ENCODE measurements at places on chromosomes 6 and 20. TPM values are rescaled to one million over a fixed set of nuclear protein-coding genes. Genes with fewer than 3 reads are reported as not detected.

GRCh38 chr6:96743496-96743895 is 93.8 kb downstream of the GPR63 start:
- H3K4me3 ChIP-seq: no peak overlapping the region
- DNase-seq: no peak
- no peak overlapping the region for H3K27ac ChIP-seq
- no peaks in the 10 kb centered on the region for H3K4me1 ChIP-seq
- H3K36me3 ChIP-seq: no peaks in the 10 kb centered on the region

- no peaks in the 10 kb centered on the region for H3K27me3 ChIP-seq
- no peak overlapping the region for H3K4me3 ChIP-seq
- no peak for DNase-seq
- peak overlapping the region; percentile 24 for H3K27ac ChIP-seq
- H3K36me3 ChIP-seq: no peaks in the 10 kb centered on the region
Measured at GRCh38 chr20:9241232-9241692, 172.4 kb downstream of the PLCB4 start.

DNA sequence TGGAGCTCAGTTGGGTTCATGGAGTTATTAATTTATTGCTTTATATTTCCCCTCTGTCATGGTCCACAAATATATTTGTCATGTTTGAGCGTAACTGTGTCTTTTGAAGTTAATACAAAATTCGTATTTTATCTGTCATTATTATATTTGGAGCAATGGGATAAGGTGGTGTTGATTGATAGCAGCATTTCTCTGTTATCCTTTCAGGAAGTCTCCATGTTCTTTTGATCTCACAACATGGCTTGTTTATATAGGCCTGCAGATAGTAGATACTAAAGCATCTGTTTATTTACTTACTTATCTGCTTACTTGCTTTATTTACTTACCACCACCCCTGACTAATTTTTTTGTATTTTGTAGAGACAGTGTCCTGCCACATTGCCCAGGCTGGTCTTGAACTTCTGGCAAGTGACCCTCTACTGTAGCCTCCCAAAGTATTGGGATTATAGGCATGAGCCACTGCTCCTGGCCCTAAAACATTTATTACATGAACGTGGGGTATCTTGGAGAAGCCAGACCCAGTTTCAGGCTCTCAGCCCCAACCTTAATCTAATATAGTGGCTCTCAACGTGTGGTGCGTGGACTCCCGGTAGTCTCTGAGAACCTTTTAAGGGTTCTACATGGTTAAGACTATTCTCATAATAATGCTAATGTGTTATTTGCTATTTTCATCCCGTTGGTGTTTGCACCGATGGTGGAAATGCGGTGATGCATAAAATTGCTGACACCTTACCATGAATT is 104.2 kb downstream of the NCOA3 start:
- DNase-seq: no peak
- peaks cover 6% of the 10 kb centered on the region for H3K4me1 ChIP-seq
- no peak overlapping the region for H3K4me3 ChIP-seq
- no peaks in the 10 kb centered on the region for H3K27me3 ChIP-seq
- no peaks in the 10 kb centered on the region for H3K36me3 ChIP-seq

DNA sequence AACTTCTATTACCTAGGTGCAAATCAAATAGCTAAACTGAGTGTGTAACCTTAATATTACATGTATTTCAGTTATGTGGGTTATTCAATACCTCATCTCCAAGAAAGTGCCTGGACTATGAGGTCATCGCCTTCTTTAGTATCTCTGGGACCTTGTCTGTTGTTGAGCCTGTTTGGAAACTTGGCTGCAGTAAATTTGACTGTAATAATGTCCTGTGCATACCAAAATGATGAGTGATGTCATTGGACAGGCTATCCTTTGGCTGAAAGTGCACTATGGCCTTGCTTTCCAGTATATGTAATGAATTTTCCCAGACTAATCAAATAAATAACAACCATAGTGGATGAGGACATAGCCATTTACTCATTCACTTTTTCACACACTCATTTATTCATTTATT is 455.1 kb downstream of the ADGRB3 start:
- H3K36me3 ChIP-seq: no peaks in the 10 kb centered on the region
- DNase-seq: no peak

DNA sequence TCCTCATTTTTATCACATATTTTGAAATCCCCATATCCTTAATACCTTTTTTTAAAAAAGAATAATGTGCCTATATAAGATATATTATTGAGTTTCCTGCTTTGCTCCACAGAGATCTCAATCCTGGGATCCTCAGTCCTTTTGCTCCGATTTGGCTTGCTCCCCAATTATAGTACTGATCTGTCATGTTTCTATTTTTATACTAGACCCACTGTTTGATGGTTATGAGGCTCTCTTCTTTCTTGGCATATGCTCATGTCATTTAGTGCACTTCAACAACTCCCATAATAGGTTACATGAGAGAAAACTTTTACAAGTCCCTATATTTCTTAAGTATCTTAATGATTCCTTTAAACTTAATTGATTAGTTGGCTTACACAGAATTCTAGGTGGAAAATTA is 958.5 kb upstream of the EPHA7 start:
- H3K4me1 ChIP-seq: no peaks in the 10 kb centered on the region
- no peak overlapping the region for H3K27ac ChIP-seq
- H3K4me3 ChIP-seq: no peak overlapping the region
- DNase-seq: no peak
- no peaks in the 10 kb centered on the region for H3K27me3 ChIP-seq
- H3K36me3 ChIP-seq: no peaks in the 10 kb centered on the region

DNA sequence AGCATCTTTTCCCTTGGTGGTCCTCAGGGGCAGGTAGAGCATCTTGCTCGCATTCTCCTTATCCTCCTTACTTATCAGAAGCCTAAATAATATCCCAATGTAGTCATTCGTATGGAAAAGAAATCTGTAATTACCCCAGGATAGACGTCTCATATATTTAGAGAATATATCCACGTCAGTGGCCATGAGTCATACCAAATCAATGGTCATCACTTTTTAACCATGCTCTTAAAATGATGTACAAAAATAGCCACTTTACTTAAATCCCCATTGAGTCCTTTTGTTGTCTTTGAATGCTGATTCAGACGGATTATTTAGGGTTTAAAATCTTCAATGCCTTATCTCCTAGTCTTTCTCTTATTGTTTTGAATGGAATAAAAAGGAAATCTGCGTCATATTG is 231.7 kb upstream of the STXBP5 start:
- H3K27ac ChIP-seq: no peak overlapping the region
- no peak overlapping the region for H3K4me3 ChIP-seq
- no peaks in the 10 kb centered on the region for H3K4me1 ChIP-seq

DNA sequence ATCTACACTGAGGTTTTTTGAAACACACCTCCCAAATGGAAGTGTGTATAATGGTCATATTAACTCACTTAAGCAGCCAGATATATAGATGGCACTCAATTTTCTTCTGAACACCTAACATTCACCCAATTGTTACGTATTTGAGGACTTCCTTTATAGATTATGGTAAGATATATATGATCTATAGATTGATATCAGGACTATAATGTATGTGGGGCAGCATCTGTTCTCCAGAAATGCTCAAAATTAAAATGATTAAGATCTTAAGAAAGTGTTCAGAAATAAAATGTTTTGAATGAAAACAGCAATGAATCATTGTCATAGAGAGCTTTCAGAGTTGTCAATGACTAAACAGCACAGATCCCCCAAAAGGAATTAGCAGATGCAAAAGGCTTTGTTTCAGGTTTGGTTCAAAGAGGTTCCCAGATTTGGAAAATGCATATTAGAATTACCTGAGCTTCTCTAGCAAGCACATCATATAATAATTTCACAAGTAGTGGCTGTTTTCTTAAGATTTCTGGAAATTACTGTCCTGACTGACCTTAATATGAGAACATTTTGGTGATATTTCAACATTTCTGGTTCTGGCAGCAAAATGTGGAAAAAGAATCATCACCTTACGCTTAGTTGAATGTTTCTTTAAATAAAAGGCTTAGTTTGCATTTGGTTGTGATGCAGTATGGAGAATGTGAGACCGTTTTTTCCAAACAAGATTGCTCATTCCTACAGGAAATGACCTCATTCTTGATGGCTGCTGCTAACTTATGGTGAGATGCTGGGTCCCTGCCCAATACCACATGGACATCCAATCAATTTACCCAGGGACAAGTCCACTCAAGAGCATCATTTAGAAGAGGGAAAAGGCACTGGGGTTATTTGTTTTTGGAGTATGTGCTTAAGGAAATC is 31.5 kb downstream of the TRAF3IP2 start:
- peaks cover 8% of the 10 kb centered on the region for H3K4me1 ChIP-seq
- peak; percentile 46 for DNase-seq
- H3K36me3 ChIP-seq: peaks cover 83% of the 10 kb centered on the region
- H3K27ac ChIP-seq: peak overlapping the region; percentile 53
- H3K27me3 ChIP-seq: no peaks in the 10 kb centered on the region

DNA sequence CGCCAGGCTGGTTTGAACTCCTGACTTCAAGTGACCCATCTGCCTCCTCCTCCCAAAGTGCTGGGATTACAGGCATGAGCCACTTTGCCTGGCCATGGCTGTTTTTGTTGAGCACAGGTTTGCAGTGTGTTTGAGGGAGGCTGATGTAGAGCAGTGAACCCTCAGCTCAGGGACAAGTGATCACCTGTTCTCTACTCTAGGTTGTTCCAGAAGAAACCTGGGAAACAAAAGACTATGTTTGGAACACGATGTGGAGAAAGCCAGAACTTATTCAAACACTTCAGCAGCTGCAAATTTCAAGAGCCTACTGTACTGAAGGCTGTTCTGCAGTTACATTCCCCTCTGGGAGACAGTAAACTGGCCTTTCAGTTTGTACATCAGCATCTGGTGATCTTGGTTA is 4.7 kb downstream of the TULP1 start:
- no peak overlapping the region for H3K4me3 ChIP-seq
- DNase-seq: no peak
- H3K36me3 ChIP-seq: no peaks in the 10 kb centered on the region
- no peak overlapping the region for H3K27ac ChIP-seq
- H3K4me1 ChIP-seq: no peaks in the 10 kb centered on the region

- no peaks in the 10 kb centered on the region for H3K4me1 ChIP-seq
- DNase-seq: no peak
- H3K27ac ChIP-seq: no peak overlapping the region
- no peaks in the 10 kb centered on the region for H3K36me3 ChIP-seq
Measured at GRCh38 chr6:50819904-50820868, 1.5 kb downstream of the TFAP2B start.

DNA sequence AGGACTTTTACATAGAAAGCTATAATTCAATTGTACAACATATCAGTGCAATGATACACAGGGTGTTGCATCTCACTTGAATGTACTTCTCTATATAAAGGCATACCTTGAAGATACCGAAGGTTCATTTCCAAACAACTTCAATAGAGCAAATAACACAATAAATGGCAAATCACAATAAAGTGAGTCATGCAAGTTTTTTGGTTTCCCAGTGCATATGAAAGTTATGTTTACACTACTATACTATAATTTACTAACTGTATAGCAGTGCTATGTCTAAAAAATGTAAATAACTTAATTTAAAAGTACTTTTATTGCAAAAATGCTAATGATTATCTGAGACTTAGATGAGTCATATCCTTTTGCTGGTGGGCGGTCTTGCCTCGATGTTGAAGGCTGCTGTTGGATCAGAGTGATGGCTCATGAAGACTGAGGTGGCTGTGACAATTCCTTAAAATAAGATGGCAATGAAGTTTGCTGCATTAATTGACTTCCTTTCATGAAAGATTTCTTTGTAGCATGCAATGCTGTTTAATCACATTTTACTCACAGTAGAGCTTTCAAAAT is 188.8 kb downstream of the TASP1 start:
- H3K36me3 ChIP-seq: no peaks in the 10 kb centered on the region
- no peak for DNase-seq
- no peak overlapping the region for H3K4me3 ChIP-seq
- H3K27ac ChIP-seq: no peak overlapping the region

GRCh38 chr6:132020138-132020581 is 69.0 kb upstream of the CCN2 start:
- H3K27me3 ChIP-seq: no peaks in the 10 kb centered on the region
- H3K36me3 ChIP-seq: no peaks in the 10 kb centered on the region
- peak; percentile 34 for DNase-seq
- H3K4me3 ChIP-seq: no peak overlapping the region

DNA sequence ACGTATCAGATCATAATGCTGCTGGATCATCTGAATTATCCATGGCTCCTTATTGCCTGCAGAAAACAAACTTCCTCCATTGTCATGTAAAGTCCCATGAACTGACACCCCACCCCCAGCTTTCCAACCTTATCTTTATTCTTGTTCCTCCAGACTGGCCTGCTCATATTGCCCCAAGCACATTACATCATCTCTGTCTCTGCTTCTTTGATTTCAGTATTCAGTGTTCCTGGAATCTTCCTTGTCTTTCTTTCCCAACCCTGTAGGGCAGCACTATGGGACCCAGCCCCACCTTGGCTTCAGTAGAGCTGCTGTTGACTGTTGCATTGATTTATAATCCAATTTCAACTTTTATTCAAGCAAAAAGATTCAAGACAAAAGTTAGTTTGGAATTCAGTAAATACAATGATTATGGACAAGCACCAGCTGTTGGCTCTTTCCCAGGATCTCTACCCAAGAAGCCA is 187.5 kb upstream of the ECI2 start:
- no peaks in the 10 kb centered on the region for H3K36me3 ChIP-seq
- H3K4me1 ChIP-seq: peaks cover 10% of the 10 kb centered on the region
- no peak overlapping the region for H3K27ac ChIP-seq
- H3K27me3 ChIP-seq: no peaks in the 10 kb centered on the region
- DNase-seq: no peak
- H3K4me3 ChIP-seq: no peak overlapping the region

DNA sequence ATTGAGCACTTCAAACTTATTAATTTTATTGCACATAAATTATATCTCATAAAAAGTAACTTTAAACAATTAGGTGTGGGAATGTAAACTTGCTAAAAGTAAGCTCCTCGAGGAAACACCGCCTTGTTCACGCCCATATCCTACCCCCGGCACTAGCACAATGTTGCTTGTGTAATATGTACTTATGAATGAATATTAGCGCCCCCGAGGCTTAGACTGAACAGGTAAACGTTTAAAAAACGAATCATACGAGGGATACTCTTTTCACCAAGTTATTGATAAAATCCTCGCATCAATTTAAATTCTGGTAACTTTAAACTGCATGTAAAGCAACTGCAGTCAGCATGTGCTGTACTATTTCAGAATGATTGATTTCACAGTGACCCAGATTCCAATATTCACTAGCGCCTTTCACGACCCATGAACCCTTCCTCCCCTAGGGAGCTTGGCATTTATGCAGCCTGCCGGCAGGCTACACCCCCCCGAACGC is 637 bp downstream of the TFB1M start:
- H3K27me3 ChIP-seq: no peaks in the 10 kb centered on the region
- no peaks in the 10 kb centered on the region for H3K36me3 ChIP-seq
- H3K4me1 ChIP-seq: peaks cover 37% of the 10 kb centered on the region
- H3K4me3 ChIP-seq: peak overlapping the region; percentile 78

The FAM83C gene
- total RNA-seq: not detected

The BPI gene
- 0.47 TPM for total RNA-seq

The MYLK4 gene
- 0.52 TPM for total RNA-seq

The KCNK16 gene
- not detected for total RNA-seq

The PROKR2 gene
- not detected for total RNA-seq

The GOPC gene
- 19.1 TPM for total RNA-seq

The PPP1R10 gene
- total RNA-seq: 71.1 TPM

Data from left lung (tissue), 14 donors.